ENCODE measurements at places on chromosomes 2 and 18.

- DNase-seq, result peak; percentile 3
These were observed 236.0 kb upstream of the SPHKAP start for GRCh38 chr2:228417526-228417925.

GRCh38 chr18:34909637-34910364, 131.4 kb upstream of the MAPRE2 start:
- DNase-seq, result no peak

GRCh38 chr2:150872756-150873395, 385.4 kb upstream of the RND3 start:
- no peak for DNase-seq

DNA sequence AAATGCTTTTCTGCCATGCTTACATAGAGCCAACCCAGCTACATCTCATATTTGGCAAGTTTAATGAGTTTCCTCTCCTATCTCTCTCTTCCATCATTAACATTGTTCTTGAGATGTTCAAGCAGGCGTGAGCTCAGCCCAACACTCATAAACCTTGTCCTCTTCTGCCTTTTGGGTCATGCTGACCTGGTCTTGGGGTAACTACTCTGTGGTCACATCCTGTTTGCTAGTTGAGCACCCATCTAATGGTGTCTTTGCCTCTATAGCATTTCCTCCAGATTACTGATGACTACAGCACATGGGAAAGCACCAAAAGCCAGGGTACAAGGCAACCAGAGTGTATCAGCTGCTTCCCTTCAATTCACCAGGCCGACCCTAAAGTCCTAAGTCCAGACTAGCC, 366.9 kb upstream of the HNRNPA3 start:
- DNase-seq, result no peak

DNA sequence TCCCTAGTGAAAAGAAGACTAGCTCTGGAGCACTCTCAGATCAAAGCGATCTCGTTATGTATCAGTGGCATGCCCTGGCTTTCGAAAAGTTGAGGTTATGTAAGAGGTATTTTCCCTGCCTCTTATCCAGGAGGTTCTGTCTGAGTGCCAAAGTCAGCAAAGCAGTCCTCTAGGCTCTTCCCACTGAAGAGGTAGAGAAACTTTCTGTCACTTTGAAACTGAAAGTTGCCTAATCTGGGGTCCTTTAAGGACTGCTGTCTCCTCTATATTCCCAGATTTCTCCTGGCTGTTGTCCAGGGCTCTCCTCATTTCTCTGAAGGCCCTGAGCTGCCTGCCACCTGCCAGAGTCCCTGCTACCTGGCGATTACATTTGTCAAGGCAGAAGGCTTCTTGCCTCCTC, 96.3 kb downstream of the B3GNT2 start:
- no peak for DNase-seq

DNA sequence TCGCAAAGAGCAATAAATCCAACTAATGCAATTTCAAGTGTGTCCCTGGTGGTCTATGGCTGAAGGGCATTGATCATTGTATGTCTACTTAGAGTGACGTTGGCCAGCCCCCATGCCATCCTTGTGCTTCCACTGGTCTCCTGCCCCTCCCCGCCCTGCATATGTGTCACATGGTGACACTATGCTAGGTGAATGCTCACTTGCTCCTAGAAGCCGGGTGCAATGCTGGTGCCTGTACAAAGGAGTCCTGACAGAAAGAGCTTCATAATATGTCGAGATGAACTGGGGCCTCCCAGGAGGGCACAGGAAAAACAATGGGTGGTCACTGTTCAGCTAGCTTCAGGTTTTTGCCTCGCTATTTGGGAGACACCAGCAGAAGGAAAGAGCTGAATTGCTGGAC, 5.9 kb upstream of the TRABD2A start:
- DNase-seq, result no peak

GRCh38 chr2:62393293-62393692, 112.7 kb downstream of the TMEM17 start:
- no peak for DNase-seq

DNA sequence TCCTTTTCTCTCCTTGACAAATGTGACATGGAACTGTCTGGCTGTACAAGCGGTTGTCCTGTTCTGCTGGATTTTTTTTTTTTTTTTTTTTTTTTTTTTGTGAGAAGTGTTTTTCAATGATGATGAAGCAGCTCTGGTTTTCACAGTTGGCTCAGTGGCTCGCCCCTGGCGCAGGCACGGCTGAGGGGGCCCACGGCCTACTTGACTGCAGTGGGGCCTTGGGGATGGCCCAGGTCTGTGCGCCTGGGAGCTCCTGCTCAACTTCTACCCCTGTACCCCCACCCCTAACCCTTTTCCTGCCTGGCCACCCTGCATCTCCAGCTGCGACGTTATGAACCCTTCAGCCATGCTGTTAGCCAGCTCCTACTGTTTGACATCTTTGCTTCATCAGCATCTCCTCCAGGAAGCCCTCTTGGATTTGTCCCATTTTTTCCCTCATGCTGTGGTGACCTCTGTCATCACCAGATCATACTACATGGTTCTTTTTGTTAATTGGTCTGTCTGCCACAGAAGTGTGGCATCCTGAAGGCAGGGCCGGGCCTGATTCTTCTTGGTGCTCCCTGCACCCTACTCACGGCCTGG, 167.9 kb downstream of the INHBB start:
- DNase-seq, result no peak

DNA sequence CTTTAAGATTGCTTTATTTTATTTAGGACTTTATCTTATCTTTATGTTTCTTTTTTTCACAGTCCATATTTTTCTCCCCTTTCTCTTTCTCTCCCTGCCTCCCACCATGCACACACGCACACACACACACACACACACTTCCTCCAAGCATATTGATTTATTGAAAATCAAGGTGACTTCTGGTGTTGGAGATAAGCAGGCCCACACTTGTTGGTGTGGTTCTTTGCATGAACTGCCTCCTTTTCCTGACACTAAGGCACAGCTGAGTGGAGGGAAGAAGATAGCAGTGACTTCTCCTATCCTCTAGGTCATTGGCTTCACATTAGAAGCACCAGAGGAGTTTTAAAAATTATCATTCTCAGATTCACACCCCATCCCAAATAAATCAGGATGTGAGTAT, 18.0 kb downstream of the TBR1 start:
- DNase-seq, result no peak

DNA sequence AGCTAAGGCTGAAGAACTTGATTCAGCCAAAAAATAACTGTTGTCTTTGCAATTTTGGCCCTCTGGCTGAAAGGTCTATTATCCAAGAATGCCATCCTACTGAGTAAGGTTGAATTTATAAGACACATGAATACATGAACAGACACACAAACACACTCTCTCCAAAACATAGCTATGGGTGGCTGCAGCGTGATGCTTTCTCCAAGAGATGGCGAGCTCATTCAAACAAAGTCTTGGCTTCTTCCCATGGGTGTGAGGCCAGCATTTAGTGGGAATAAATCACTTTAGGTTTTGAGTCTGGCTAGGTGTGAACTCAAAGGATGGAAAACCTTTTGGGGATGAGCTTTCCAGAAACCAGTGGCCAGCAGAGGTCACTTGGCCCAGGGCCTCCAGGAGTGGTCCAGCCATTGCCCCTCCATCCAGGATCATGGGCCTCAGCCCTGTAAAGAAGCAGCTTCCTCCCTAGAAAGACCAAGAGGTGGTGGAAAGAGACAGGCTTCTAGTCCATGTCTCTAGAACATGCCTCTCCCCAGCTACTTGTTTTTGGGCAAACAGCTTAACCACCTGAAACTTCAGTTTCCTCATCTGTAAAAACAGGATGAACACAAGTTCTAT, 11.0 kb upstream of the OSR1 start:
- no peak for DNase-seq

DNA sequence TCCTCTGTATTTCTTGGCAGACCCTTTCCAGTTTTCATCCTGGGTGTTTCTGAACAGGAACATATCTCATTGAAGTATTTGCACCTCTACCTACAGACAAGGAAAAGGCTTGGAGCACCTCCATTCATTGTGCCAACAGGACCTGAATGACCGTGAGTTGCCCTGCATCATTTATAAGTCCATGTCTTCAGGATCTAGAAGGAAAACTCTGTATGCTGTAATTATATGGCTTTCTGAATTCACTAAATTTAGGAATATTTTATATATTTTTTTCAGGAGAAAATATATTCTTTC, 402.3 kb upstream of the SLC14A2 start:
- DNase-seq, result no peak

GRCh38 chr2:31235504-31235902, 1.6 kb downstream of the EHD3 start:
- peak; percentile 69 for DNase-seq

GRCh38 chr2:127614731-127615130, 31.2 kb upstream of the GPR17 start:
- DNase-seq, result no peak

GRCh38 chr2:100192300-100192699, 49.9 kb upstream of the AFF3 start:
- no peak for DNase-seq

DNA sequence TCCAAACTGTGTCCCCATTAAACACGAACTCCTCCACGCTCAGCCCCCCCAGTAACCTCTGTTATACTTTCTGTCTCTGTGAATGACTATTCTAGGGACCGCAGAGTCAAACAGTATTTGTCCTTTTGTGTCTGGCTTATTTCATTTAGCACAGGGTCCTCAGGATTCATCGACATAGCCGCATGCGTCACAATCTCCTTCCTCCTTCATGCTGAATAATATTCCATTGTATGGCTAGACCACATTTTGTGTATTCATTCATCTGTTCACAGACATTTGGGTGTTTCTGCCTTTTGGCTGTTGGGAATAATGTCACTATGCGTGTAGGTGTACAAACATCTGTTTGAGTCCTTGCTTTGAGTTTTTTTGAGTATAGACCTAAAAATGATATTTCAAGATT, 80.9 kb downstream of the SH3RF3 start:
- no peak for DNase-seq

DNA sequence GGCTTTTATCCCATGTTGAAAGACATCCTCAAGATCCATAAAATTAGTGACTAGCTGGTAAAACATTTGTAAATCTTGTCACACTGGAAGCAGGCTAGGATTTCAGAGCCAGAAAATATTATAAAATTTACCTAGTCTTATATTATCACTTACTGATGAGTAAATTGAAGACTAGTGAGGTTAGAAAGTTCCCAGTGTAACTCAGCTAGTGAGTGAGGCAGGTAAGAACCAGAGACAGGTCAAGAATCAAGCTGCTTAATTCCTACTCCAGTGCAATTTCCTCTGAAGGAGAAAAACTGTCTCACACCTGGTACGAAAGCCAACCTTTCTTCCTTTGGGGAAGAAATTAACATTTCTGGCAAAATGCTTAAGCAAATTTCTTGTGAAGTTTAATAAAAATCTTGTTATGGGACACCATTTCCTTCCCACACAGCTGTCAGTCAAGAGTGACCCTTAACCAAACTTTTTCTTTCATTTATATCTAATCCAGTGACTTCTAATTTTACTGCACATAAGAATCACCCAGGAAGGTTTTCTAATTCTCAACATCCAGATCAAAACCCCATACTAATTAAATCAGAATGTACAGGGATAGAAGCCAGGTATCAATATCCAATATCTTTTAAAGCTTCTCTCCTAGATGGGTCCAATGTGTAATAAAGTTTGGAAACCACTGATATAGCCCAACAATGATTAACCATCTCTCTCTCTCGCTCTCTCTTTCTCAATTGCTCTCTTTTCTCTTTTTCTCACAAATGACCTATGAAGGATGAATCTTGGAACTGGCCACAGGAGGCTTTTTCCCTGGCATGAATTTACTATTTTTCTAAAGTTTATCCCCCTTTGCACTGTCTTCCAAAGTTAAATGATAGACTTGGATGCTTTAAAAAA, 264.3 kb upstream of the SLC39A10 start:
- DNase-seq, result no peak

DNA sequence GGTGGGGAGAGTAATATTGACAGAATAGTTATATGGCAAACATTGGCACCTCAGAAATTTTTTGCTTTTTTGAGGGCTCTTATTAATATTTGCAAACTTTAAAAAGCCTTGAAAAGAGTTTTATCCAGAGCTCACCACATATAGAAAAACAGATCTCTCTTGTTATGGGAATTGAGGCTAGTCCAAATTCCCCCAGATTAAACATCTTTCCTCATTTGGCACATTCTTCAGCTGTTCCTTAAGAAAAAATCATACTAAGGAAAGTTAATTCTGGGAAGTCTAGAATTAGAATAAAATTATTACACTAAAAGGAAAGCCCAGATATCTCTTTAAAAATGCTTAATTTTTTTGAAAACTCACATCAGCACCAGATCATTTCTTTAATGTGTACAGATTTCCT, 5.6 kb downstream of the TFPI start:
- DNase-seq, result no peak

DNA sequence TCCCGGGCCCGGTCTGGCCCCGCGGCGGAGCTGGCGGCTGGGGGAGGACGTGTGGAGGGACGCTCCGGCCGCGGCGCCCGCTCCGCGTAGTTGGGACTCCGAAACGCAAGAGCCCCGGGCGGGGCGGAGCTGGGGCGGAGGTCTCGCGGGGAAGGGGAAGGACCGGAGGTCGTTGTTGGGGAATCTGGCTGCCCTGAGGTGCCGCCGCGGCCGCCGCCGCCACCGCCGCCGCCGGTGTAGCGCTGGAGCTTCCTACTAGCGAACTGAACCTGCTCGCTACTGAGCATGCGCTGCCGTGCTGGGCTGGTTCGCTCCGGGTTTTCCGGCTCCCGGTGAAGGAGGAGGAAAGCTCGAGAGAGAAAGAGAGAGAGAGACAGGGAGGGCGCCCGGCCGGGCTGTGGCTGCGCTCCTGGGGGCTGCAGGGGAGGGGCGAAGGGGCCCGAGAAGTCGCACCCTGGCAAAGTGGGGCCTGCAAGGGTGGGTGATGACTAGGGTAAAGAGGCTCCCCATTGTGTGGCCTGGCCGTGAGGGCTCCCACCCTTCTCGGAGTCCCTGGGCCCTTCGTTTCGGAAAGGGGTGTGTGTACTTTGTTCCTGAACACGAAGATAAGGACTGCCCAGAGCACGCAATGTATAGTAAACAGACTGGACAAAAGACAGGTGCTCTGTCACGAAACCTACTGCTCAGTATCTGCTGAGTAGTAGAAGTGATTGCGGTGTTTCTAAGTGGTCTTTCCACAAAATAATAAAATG, at the start of gene SOS1:
Gene SOS1 (minus strand): TSS at position 281 of the 752 bp plus-strand sequence. CDS start 629 bp downstream, outside the sequence.
- DNase-seq, result peak; percentile 97
